ENCODE measurements at places on chromosomes 1 and 21.

DNA sequence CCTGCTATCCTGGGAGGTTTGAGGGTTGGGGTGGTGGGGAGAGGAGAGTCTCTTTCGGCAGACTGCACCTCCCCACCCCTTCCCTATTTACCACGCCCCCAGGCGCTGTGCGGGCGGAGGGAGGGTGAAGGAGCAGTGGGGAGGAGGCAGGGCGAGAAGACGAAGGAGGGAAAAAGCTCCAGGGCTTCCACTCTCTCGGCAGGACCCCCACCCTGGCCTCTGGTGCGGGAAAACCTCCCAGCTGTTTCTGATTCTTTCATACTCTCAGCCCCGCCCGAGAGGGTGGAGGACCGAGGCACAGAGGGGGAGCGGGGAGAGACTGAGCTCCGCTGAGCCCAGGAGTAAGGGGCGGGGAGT lies 866 bp upstream of the WNT2B start:
- peak; percentile 6 for DNase-seq

DNA sequence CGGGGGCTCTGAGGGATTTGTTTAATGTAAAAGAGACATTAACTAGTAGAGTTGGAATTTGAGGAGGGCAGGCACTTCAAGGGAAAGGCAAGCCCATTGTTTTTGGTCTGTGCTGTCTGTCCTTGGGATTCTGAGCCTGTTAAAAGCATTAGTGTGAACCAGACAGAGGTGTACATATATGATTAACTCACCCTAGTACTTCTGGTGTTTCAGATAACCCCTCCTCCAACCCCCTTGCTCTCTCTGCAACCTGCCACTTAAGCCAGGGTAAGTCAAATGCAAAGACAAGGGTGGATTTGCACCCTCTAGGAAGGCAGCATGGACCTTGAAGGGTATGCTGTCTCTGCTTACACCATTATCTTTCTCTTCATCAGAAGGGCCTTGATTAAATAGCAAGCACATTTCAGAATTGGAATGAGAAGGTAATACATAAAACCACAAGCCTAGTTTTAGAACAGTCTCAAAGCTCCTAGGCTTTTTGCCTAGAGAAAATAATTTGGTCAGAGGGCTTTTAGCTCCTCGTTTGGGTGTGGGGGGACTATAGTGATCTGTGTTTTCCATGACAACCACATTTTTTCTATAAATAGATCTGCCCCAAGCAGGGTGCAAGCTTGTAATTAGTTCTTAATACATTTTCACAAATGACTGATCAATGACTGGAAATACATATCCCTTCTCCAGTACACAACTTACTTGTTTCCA lies 120.7 kb upstream of the SGIP1 start:
- no peak for DNase-seq

DNA sequence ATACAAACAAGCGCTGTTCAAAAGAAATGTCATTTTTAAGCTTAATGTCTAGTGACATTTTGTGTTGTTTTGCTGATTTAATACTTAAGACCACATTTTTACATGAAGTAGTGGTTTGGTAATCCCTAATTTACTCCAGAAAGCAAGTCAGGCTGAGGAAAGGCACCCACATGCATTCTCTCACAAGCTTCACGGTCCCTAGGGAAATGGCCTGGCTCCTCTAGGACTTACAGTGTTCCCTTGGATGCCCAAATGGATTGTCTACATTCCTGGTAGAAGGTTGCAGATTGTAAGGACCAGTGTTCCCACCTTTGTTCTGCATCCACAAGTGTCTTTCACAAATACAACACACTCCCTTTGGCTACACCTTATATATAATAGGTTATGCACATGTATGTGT lies 9.5 kb downstream of the GPSM2 start:
- no peak for DNase-seq

- DNase-seq = no peak
These were observed 115.4 kb upstream of the NEGR1 start for GRCh38 chr1:72397786-72398185.

DNA sequence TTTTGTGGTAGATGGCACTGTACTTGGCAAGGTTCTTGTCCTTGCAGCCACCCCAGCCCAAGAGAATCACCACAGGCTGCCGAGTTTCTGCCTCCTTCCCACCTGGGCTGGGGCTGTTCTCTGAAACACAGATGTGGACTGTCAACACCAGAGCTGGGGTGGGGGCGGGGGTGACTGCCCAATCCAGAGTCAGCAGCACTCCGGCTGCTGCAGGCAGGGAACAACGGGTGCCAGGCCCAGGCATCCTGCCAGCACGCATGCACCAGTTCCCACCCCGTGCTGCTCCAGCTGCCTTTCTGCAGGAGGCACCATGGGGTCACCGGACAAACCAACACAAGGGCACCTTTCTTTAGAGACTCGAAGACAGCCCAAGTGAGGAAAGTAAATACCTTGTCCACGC lies 14.1 kb downstream of the TMEM53 start:
- DNase-seq = no peak

GRCh38 chr21:27722095-27722494 lies 755.2 kb upstream of the ADAMTS5 start:
- DNase-seq = no peak

DNA sequence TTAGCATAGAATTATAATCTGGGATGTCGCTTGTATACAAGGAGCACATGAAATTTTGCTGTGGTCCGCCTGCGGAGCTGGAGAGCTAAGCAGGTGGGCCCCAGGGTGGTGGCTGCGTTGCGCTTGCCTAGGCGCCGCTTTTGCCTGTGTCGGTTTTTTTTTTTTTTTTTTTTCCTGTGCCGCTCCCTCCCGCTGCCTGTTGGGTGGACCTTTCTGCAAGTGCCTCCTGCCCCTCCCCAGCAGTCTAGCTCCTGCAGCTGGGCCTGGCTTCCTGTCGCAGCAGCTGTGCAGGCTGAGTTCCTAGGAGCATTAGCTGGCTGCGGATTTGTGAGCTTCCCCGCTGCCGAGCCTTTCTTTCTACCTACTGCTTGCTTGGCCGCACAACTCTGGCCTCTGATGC lies 20.6 kb downstream of the PYHIN1 start:
- DNase-seq = no peak

- DNase-seq = no peak
These were observed 46.9 kb downstream of the ITPKB start for GRCh38 chr1:226692051-226692792.

DNA sequence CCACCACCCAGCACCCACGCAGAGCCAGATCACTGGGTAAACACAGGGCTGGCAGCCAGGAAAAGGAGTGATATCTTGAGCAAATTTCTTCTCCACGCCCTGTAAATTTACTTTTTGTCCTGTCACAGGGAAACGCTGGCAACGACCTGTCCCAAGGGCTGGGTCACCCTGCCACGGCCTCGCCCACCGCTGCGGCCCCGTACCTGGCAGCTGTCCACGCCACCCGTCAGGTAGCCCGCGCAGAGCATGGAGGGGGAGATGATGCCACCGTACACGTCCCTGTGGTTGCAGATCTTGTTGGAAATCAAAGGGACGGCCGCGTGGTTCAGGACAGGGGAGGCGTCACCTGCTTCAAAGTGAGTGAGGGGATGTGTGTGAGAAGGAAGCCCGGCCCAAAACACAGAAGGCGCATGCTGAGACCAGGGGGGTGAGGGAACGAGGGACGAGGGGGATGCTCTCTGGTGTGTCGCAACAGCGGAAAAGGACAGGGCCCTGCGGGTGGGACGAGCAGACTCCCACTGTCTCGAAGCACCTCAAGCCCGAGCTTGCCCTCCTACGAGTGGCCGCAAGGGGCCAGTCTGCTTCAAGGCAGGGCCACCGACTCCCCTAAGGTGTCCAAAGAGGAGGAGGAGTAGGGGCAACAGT lies 10.1 kb upstream of the TFF1 start:
- DNase-seq = no peak

GRCh38 chr1:49251019-49251784 lies 474.5 kb upstream of the BEND5 start:
- no peak for DNase-seq

- no peak for DNase-seq
These were observed 87.0 kb downstream of the RGS7 start for GRCh38 chr1:241270016-241270415.

DNA sequence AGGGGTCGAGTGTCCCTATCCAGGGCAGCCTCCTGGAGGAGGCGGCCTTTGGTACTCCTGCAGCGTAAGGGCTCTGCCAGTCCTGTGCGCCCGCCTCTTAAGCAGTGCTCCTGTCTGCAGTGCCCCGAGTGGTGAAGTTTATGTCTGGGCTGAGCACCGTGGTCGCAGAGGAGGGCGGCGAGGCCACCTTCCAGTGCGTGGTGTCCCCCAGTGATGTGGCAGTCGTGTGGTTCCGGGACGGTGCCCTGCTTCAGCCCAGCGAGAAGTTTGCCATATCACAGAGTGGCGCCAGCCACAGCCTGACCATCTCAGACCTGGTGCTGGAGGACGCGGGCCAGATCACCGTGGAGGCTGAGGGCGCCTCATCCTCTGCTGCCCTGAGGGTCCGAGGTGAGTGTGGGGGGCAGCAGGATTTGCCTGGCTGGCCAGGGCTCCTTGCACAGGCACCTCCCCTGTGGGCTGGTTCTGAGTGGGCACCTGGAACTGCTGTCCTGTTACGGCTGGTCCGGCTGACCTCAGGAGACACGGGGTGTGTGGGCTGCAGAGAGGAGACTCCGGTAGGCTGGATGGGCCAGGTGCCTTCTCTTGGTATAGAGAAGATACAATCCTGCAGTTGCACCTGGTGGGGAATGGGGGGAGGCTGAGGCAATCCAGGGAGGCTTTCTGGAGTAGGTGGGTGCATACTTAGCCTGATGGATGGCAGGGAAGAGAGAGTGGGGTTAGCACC lies 66.8 kb downstream of the OBSCN start:
- no peak for DNase-seq

DNA sequence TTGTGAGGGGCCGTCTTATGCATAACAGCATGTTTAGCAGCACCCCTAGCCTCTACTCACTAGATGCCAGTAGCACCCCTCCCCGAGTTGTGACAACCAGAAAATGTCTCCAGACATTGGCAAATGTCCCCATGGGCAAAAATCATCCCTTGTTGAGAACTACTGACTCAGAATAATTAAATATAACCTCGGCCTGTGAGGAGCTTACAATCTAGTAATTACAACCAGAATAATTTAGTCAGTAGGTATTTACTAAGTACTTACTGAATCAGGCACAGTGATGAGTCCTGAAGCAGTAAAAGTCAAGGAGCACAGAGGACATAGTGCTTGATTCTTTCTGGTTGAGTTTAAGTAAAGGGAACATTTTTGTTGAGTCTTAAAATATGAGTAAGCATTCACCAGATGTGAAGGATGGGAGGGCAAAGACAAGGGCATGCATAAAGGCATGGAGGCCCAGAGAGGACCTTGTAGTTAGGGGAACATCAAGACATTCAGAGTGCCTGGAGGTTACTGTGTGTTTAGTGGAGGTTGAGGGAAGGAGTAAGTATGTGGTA lies 44.1 kb upstream of the KCNQ4 start:
- DNase-seq = no peak

GRCh38 chr1:94471271-94471670 lies 53.1 kb downstream of the ABCD3 start:
- DNase-seq = no peak

GRCh38 chr1:153929981-153930948 lies 7.5 kb upstream of the GATAD2B start:
- DNase-seq = no peak

DNA sequence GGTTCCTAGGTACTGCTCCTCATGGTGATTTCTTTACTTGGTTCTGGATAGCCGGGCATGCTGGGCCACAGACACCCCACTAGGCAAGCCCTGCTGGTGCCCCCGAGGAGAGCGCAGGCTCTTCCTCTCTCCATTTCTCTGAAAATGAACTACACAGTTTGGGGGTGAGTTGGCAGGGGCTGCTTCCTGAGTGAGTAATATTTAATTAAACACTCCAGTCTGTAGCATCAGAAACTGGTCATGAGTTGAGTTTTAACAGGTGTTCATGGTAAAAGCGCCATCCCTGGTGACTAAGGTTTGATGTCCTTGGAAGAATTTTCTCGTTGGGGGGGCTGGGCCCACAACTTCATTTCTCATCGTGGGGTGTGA lies 1.7 kb downstream of the SPSB1 start:
- DNase-seq = peak; percentile 37

DNA sequence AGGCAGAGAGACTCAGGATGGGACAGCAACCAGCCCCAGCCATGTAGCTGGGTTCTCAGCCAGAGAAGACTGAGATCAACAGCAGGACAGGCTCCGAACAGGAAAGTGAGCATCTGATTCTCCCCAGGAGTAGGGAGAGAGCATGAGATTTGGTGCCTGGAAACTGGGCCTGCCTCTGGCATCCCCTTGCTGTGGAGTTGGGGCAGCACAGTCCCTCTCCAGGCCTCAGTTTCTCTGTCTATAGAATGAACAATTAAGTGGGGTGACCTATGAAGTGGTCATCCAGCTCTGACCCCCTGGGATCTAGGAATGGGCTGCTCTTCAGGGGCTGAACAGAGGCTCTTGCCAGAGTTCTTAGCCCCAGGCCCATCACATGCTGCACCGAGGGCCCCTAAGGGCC lies 55.6 kb downstream of the KLHDC7A start:
- no peak for DNase-seq

DNA sequence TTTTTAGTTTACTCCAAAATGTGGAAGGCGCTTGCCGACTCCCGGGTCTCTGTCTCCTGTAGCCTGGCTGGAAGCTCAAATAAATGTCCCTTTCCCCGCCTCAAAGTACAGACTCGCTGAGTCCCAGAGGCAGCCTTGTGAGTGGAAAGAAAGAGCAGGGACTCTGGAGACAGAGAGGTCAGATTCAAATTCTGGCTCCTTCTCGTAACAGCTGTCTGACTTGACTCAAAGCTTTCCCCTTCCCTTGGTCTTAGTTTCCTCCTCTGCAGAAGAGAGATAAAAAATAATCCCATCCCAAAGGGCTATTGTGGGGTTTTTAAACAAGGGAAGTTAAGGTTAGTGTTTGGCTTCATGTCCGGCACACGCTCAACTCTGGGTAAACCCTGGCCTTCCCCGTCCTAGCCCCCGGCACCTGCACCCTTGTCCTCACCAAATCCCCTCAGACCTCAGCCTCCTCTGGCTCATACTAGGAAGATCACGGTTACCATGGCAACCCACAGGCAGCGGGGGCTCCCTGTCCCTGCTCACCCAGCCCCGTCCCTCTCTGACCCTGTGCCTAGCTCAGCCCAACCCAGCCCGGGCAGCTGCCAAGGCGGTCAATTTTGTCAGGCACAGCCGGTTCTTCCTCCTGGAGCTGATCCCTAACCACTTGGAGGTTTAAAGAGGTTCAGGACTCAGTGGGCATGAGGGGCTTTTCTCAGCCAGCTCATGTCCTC lies 49.2 kb upstream of the IGSF21 start:
- DNase-seq = no peak

DNA sequence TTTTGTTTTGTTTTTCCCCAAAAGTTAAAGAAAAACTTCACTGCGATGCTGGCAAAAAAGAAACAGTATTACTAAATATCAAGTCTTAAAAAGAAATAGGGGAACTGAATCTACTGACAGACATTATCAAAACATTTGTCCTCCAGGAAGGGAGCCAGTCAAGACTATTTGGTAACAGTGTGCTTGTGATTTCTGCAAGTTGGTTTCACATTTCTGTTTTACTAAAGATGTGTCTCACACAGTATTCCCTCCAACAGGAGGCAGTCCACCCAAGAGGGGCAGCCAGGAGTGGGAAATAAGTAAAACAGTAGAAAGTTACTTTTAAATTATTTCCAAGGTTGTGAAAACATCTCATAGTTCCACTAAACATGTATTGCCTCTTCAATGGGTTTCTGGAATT lies 74.4 kb upstream of the SDC3 start:
- DNase-seq = no peak

- no peak for DNase-seq
These were observed 117.9 kb downstream of the PHTF1 start for GRCh38 chr1:113641396-113641795.

GRCh38 chr1:9161963-9162362 lies 33.1 kb upstream of the GPR157 start:
- DNase-seq = no peak

- DNase-seq = no peak
These were observed 4.2 kb downstream of the HLCS start for GRCh38 chr21:36962098-36962780.

- no peak for DNase-seq
These were observed 108.3 kb downstream of the TNR start for GRCh38 chr1:175635092-175635491.
